Substantia nigra (tissue), 51 donors: ENCODE measurements at places on chromosomes 7 and 10.

DNA sequence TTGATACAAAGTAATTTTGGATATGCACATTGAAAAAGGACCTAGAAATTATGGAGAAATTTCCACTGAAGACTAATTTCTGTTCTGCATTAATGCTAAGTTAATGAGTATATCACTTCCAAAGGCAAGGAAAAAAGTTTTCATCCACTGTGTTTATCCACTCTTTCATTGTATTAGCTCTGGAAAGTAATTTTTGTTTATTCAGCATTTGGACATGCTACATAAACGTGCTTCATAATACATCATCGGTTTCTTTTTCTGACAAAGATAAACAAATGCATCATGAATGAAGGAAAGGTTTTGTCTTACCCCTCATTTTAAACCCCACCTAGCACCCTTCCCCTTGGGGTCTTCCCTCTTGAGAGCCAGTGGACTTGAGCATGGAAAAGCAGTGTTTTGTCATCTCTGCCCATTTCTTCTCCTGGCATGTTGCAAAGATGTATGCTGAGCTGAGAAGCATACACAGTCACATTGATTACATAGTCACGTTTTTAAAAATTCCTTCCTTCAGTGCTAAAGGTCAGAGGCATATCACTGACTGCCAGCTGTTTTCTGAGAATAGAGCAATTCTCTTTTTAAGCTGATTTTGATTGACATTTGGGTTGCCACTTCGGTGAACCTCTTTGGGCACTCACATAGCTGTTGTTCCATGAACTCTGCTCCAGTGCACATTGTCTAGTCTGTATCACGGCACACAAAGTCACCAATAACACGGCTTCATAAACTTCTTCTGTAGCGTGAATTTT lies 65.9 kb upstream of the C7orf33 start:
- no peak for DNase-seq

DNA sequence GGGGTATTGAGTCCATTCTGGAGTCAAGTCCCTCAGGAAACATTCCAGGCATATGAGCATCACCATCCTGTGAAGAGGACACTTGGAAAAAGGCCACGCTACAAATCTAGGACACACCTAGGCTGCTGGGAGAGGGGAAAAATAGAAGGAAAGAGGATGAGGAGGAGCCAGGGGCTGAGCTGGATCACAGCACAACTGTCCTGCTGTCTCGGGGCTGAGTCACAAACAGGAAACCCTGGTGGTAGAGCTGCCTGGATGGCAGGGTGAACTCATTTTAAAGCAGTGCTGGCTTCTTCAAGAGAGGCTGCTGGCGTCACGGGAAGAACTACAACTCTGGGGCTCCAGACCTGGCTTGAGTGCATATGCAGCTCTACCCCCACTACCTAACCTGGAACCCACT lies 151.5 kb downstream of the RNF216 start:
- no peak for DNase-seq

DNA sequence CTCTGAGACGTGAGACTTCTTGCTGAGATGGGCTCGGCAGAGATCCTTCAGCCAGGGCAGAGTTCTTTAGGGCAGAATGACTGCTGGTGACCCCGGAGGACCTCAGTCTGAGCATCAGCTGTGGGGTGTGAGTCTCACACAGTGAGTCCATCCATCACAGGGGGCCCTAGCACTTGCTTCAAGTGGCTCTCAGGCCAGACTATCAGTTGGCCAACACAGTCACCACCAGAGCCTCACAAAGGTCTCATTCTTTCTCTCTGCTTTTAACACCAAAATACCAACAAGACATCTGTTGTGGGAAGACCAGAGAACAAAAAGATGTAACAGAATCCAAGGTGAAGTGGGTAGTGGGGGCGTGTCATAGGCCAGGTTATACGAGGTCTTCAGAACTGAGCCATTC lies 345.6 kb upstream of the NRP1 start:
- DNase-seq = no peak

- no peak for DNase-seq
Measured at GRCh38 chr7:138388673-138389491, 71.2 kb upstream of the TRIM24 start.

DNA sequence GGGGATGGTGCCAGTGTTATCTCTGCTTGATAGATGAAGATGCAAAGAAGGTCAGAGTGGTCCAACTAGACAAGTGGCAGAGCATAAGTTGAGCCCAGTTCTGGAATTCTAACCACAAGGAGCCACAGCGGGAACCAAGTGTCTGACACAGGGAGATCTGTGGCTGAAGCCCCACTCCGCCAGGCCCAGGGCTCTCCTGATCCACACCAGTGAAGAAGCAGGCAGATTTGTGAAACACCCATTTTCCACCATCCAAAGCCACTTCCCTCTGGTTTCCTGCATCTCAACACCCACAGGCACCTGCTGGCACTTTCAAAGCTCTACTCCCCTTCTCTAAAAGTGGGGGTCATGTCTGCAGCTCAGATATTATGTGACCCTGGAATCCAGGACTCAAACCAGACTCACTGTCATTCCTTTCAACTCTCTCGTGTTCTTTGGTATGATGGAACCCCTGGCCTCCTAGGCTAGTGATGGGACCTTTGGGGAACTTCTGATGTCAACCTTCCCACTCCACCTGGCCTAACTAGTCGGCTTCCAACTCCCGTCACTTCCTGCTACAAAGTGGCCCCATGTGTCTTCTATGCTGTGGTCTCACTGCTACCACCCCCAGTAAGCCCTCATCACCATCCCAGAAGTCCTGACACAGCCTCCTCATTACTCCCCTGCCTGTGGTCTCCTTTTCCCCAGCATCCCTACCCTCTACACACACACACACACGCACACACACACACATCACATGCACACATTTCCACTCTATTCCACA lies 177.6 kb downstream of the GRID1 start:
- no peak for DNase-seq

DNA sequence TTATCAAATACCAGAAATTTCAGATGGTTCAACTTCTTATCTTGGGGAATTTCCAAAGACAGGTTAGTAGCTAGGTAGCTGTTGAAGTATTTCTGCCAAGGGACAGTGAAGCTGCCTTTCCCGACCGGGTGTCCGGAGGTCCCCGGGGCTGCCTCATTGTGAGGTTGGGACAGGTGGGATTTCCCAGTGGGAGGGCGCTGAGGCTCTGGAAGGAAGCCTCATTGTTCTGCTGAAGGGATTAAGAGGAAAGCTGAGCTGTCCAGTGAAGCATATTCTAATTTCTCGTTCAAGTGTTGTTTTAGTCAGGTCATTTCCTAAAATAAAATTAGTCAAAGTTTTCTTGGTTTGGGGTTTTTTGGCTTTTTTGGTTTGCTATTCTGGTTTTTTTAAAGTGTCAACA lies 244.2 kb downstream of the MGMT start:
- DNase-seq = no peak

- DNase-seq = no peak
Measured at GRCh38 chr7:130131964-130132875, 61.9 kb downstream of the KLHDC10 start.

- DNase-seq = no peak
Measured at GRCh38 chr10:43822631-43823580, 174.2 kb upstream of the ZNF32 start.

GRCh38 chr10:49602380-49603023 lies 7.6 kb upstream of the SLC18A3 start:
- DNase-seq = no peak

DNA sequence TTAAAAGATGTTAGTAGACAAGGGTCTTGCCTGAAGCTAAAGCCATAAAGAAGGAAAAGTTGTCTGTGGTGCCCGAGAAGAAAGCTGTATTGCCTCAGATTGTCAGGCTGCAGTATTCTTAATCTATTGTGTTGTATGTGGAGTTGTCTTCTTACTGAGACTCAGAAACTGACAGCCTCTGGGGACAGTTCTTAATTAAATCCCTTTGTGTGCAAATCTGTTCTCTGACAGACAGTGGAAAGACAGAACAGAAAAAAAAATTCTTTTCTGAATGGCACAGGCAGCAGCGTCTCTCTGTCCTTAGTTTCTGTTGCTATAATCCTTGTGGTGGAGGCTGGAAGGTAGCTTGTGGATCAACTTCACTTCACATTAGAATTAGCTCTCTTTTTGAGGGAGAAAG lies 16.8 kb downstream of the VWC2 start:
- no peak for DNase-seq

DNA sequence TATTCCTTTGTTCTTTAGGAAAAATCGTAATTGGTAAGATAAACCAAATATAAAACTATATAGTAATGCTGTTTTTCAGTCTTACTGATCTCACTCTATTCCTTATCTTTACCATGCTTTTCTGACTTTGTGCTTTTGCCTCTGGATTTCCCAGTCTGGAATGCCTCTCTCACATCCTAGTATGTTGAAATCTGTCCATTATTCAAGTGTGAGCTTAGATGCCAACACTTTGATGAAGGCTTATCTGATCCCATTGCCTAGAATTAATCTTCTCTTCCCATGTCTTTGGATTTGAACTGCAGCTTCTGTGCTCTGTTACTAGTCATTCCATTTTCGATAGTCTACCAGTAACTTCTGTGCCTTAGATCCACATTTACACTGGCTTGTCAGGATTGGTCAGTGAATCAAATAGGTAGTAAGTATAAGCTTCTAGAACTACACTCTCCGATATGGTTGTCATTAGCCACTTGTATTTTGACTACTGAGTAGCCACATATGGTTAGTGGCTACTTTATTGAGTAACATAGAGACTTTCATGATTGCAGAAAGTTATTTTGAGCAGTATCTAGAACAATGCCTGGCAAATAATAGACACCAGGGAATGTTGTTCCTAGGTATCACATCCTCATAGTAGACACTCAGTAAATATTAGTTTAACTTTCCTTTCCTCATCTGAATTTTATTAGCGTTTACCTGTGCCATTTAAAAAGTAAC lies 92.9 kb downstream of the BMPR1A start:
- DNase-seq = no peak

GRCh38 chr7:30422922-30423321 lies 55.7 kb downstream of the NOD1 start:
- no peak for DNase-seq

GRCh38 chr10:36771725-36772124 lies 353.7 kb upstream of the ANKRD30A start:
- DNase-seq = no peak

DNA sequence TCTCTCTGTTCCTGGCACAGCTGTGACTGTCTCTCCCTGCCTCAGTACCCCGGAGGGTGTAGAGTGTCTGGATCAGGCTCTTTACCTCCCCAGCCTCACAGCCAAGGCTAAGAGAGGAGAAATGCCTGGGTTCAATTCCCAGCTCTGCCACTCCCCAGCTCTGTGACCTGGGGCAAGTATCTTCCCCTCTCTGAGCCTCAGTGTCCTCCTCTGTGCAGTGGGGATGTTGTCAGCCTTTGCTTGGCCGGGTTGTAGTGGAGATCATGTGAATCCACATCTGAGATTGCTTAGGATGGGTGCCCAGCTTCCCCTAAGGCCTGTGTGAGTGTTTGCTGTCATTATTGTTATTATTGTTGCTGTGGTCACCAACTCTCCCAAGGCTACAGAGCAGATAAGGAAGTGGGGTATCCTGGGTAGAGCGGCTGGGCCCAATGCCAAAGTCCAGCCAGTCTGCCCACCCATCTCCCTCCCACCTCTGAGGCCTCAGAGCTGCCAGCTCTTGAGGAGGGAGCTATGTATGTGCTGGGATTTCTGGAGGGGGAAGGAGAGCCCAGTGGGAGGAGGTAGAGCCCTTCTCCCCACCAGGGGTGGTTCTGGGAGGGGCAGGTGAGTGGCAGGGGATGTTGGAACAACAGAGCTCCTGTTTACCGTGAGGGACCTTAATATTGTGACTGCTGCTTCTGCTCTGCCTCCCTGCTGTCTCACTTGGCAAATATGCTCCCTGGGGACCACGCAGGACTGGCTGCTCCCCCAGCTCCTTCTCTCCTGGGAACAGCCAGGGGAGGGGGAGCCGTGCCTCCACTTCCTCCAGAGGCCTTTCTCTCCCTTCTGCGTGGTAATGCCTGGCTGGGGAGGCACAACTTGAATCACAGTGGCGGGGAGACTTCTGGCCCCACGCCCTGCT lies 170.5 kb downstream of the RPS24 start:
- no peak for DNase-seq

DNA sequence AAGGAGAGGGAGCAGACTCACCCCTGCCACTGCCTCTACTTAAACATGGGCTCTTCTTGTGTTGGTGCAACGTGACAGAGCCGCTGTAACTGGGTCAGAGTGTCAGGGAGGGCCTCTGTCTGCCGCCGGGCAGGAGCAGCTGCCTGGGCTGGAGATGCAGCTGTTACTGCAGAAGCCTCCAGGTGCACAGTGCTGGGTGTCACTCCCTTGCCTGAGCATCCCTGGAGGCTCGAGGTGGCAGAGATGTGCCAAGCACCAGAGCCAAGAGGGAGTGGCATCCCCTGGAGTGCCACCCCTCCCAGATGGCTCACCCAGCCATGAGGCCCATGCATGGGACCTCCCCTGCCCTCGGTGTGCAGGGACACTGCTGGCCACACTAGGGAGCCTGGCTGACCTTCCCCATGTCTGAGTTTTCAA lies 145.7 kb downstream of the PRPF18 start:
- DNase-seq = no peak

GRCh38 chr7:117084286-117084685 lies 131.0 kb downstream of the ST7 start:
- no peak for DNase-seq

- no peak for DNase-seq
Measured at GRCh38 chr7:96973986-96974385, 31.4 kb upstream of the DLX6 start.

GRCh38 chr7:117281562-117281961 lies 41.3 kb downstream of the WNT2 start:
- DNase-seq = no peak

- DNase-seq = no peak
Measured at GRCh38 chr7:105673367-105674084, 92.2 kb upstream of the EFCAB10 start.

GRCh38 chr10:11304906-11305585 lies 287.4 kb downstream of the CELF2 start:
- DNase-seq = no peak

DNA sequence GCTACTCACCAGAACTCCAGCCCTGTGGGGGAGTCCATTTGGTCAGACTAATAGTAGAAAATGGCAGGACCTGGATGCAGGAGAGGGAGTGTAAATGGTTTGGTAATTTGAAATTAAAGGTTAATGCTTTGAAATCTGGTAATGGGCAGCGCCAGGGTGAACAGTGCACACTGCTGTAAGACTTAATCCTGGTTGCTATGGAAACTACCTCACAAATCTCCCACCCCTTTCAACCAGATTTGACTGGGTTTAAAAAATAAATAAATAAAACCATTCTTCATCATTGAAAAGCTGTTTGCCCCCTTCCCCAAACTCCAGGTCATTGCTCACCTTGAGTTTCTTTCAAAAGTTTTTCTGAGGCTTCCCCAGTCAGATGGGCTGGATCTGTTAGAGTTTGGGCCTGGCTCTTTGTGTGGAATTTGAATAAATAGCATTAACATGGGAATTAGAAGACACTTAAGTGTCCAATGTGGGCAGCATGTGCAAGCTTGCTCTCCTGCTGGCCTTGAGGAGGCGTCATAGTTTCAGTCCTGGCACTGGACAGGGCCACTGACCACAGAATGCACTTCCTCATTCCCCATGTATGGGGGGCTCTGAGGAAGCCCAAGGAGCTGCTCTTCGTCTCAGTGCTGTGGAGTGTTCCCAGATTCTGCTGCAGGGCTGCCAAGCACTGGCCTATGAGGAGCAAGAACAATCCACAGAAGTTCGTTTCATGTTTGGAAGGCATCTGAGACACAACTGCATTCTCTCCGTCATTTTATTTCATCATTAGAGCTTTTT lies 90.7 kb downstream of the LRRC4 start:
- DNase-seq = no peak

- no peak for DNase-seq
Measured at GRCh38 chr7:117143066-117143465, 179.8 kb downstream of the WNT2 start.

GRCh38 chr10:128051548-128051947 lies 74.7 kb downstream of the MKI67 start:
- no peak for DNase-seq
